ENCODE measurements at places on chromosomes 5 and 9.

- ATAC-seq: no peak
Observed at GRCh38 chr5:109803854-109804253, 114.1 kb downstream of the MAN2A1 start.

GRCh38 chr9:16243798-16244197 is 626.7 kb downstream of the BNC2 start:
- ATAC-seq: no peak

DNA sequence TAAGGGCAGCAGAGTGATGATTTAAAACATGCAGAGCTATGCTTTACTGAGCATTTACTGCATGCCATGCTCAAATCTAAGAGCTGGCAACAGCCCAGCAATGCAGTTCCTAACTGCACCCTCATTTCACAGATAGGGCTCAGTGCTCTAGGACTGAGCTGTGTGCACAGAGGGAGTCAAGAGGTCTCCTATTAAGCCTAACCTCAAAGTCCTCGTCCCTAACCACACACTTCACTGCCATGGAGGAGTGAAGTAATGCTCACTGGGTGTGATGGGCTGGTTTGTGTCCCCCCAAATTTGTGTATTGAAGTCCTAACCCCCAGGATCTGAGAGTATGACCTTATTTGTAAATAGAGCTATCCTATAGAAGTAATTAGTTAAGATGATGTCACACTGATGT is 25.9 kb downstream of the BARX1 start:
- ATAC-seq: no peak

DNA sequence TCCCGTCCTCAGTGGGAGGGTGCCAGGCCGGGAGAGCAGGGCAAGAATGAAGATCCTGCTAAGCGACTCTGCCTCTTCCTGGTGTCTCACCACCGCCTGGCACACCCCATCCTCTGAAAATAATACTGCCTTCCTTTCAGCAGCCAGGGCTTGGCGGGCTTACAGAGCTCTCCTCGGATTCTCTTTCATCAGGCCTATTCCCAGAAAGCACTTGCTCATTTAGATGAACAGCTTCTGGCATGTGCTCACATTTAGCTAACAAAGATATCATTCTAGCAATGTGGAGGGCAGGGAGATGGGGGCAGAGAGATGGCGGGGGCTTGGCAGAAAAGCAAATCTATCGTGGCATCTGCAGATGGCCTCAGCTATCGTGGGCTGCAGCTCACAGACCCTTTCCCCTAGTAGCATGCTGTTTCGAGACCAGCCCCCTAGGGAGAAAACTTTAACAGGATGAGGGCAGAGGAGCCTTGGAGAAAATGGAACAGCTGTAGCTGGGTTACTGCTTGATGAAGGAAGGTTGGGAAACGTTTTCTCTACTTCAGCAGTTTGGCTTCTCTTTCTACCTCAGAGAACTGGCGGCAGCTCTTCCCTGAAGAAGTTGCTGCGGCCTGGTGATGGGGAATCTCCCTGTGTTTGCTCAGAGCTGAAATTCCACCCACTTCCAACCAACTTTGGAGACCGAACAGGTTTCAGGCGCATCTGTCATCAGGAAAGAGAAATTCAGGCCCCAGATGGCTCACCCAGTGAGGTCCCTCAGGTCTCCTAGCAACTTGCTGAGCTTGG is 102.1 kb downstream of the TMEM174 start:
- no peak for ATAC-seq

DNA sequence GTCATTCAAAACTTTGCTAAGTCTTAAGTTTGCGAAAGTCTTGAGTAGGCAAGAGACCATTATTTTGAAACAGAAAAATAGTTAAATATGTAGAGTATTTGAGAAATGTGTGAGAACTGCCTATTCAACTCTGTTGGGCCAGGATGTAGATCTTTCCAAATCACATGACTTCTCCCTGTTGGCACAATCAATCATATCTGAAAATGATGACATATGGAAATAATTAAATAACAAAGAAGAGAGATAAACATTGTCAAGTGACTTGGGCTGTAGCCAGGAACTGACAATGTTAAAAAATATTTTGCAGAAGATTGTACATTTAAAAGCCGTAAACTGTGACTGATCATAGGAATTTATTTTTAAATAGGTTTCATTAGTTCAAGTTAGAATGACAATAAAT is 104.6 kb upstream of the IL6ST start:
- no peak for ATAC-seq

DNA sequence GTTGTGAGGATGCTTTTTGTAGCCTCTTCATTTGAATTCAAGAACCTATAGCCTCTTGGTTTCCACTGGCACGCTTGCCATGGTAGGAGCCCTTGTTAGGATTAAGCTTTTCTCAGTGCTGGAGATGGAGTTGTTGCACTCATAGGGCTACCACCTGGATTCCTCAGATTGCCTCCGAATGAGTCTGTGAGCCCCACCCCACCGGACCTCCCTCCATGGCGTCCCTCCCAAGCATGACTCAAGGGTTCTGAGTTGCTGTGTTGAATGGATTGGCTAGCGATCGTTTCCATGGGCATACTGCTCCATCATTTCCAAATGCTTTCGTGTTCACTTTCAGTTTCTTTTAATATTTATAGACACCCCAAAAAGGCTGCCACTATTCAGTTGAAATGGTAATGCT is 69.9 kb downstream of the DAPK1 start:
- ATAC-seq: no peak

DNA sequence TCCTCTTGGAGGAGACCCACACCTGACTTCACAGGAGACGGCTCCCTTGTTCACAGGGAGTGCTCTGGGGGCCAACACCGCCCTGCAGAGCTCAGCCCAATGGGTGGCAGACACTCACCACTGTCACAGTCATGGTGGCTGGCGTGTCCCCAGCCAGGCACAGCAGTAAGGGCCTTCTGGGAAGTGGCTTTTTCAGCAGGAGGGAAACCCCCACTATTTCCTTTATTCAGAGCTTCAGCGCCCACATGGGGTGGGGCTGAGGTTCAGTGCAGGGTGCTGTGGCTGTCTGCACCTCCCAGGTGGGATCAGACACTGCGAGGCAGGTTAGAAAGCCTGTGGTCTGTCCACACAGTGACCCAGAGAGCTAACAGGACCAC is 3.6 kb upstream of the SNAPC4 start:
- peak; percentile 80 for ATAC-seq

GRCh38 chr5:118883362-118883761 is 105.0 kb downstream of the DTWD2 start:
- ATAC-seq: no peak

GRCh38 chr5:81308836-81309235 is 7.4 kb downstream of the ZCCHC9 start:
- ATAC-seq: no peak

GRCh38 chr5:159698322-159698721 is 218.0 kb upstream of the ADRA1B start:
- ATAC-seq: no peak

DNA sequence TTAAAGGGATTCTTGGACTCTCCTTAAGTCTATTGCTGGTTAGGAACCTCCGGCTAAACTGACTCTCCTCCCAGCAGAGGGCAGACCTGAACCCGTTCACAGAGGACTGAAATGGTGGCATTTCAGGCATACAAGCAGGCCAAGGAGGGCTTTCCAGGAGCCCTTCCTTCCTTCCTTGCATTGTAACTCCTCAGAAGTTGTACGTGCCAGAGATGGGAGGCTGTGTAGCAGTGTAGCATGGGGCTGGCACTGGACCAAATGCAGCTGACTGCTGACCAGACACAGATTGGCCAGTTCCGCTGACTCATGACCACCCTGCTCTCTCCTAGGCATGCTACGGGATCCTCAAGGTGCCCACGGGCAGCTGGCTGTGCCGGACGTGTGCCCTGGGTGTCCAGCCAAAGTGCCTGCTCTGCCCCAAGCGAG is 36.4 kb downstream of the JADE2 start:
- no peak for ATAC-seq

Data from activated T-helper 17 cell treated with anti-CD3 and anti-CD28 coated beads, Interleukin-2, amount 50 U/mL, for 72 hours (primary cell).